RPMI8226 (cell line): ENCODE measurements at places on chromosomes 3 and 15.

GRCh38 chr15:88705769-88706165 is 67.0 kb downstream of the ISG20 start:
- DNase-seq = no peak

DNA sequence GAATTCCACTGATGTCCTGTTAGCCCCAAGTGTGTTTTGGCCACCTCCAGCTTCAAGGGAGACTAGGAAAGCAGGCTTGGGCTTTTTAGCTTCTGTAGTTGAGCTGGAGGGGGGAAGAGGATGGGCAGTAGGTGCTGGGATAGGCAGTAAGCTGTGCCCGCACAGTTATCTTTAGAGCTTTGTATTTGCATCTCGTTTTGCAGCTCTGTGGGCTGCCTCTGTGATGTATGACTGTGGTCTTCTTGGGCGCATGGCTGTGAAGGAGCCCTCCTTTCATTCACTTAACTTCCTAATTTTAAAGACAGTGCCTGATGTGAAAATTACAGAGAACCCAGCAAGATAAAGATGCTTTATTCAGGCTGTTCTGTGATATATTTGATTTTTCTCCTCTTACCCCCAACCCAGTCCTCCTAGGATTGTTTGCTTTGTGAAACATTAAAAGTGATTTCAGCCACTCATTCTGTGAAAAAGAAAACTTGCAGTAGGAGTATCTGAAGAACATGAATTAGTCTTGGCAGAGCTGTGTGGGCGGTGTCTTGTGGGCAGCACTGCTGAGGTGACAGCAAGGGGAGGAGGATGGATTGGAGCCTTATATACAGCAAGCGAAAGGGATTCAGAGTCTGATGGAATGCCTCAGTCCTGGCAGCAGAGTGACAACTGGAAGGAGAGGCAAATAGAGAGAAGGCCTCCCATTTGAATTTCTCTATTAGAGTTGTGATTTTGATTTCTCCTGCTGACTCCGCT is 74.3 kb downstream of the LARS2 start:
- DNase-seq = no peak

DNA sequence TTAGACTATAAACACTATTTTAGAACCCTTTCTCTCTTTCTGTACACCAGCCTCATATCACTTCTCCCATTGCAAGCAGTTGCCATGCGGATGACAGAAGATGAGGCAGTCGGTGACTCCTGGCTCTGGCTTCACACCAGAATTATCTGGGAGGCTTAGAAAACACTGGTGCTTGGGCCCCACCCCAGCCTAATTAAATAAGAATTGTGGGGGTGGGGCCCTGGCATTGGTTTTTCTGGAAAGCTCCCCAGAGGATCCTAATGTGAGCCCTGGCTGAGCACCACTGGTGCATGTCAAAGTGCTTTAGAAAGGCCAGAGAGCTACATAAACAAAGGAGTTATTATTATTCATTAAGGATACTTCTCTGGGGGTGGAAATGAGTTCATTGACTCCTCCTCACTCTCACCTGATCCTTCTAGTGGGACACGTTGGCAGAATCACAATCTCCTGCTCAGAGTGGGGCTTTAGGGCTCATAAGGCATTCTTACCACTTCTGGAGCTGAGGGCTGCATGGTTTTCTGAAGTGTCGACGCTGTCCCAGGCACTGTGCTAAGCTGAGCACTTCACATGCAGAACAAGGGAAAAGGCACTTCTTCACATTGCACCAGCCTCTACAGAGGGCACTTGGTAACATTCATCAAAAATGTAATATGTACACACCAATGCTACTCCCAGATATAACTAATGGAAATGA is 188.5 kb upstream of the TLE3 start:
- no peak for DNase-seq

GRCh38 chr15:40829115-40829514 is 607 bp upstream of the PPP1R14D start:
- DNase-seq = peak; percentile 65

DNA sequence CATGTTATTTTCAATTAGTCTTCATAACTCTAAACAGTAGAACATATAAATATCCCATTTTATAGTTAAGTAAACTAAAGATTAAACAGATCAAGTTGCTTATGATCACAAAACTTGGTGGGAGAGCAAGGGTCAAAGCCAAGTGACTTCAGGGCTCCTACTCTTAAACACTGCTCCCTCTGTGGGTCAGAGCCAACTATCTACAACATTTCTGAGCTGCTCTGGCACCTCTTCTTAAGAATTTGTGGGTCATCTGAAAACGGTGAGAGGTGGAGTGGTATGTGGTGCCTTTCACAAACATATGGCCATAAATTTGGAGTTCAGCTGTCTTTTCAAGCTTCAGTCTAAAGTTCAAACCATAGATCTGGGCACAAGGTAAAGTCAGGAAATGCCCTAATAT is 10.9 kb downstream of the ATG3 start:
- no peak for DNase-seq

- no peak for DNase-seq
Measured at GRCh38 chr15:99696096-99696495, 37.1 kb downstream of the LYSMD4 start.

- DNase-seq = no peak
Measured at GRCh38 chr15:53536479-53537120, 222.9 kb downstream of the WDR72 start.

- DNase-seq = no peak
Measured at GRCh38 chr3:117632191-117632590, 922.6 kb downstream of the TUSC7 start.

- DNase-seq = peak; percentile 8
Measured at GRCh38 chr3:156816091-156816793, 9.9 kb upstream of the LEKR1 start.
